Stimulated activated effector memory CD8-positive, alpha-beta T cell treated with anti-CD3 and anti-CD28 coated beads, Interleukin-12 subunit alpha, Interleukin-12 subunit beta, amount 100 ng/mL, for 72 hours (primary cell): ENCODE measurements at places on chromosomes 13 and 19.

GRCh38 chr13:97977982-97978381 lies 24.5 kb downstream of the IPO5 start:
- no peak for DNase-seq

DNA sequence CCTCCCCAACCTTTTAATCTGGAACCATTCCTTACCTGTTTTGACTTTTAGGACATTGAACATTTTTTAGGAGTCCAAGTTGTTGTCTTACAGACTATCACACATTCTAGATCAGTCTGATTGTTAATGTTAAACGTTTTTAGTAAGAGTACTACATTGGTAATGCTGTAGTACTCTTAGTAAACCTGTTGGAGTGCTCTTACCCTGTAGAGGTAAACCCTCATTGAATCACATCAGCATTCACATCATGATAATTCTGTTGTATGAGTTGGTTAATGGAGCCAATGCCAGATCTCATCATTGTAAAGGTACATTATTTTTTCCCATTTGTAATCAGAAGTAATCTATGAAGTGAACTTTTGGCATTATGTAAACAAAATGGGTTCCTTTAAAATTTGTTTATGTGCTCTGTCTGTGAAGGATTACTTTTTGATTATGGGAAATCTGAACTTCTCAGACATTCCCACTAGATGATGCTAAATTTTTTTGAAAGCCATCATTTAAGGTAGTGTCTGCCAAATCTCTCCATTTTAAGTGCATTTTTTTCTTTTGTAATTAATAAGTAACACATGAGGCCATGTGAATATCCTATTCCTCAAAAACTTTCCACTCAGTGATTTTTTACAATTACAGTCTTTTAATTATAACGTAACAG lies 55.2 kb downstream of the VWA8 start:
- DNase-seq, result no peak

- DNase-seq, result no peak
Measured at GRCh38 chr19:37953171-37953917, 46.3 kb downstream of the SIPA1L3 start.

DNA sequence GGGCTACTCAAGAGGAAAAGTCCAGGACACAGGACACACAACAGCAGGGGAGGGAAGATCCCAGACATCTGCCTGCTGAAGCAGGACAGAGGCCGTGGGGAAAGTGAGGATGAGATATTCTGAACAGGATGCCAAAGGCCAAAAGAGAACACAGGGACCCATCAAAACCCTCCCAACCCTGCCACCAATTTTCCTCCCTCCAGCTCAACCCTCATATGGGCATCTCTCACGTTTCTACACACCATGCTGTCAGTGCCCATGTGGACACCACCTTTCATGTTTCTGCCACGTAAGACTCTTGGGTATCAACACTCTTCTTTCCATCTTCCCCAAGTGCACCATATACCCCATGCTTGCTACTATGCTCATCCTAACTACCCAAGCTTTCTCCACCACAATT lies 97.6 kb downstream of the RNASEH2B start:
- DNase-seq, result no peak

DNA sequence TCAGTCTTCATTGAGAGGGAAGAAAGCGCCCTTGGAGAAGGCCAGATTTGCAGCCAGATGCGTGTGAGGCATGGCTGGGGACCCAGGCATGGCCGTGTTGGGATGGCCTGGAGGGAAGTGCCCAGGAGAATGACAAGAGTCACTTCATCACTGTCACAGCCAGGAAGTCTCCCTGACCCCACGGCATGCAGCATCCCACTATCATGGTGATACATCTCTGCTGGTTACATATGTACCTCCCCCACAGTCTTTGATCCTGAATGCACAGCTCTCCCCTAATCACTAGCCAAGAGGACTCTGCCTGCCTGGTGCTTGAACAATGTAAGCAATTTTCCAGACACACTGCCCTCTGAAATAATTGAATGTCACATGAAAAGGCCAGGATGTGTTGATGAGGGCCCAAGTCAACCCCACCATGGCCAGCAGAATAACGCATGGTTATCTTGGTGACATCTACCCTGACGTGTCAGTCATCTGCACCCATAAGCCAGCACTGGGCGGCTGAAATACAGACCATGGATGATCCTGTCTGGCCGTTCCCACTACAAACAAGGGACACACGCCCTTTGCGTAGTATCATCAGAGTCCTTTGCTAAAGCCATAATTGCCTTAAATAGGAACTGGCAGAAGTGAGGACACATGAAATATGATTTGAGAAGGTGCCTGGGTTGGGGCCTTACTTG lies 149.7 kb upstream of the SPACA7 start:
- no peak for DNase-seq

DNA sequence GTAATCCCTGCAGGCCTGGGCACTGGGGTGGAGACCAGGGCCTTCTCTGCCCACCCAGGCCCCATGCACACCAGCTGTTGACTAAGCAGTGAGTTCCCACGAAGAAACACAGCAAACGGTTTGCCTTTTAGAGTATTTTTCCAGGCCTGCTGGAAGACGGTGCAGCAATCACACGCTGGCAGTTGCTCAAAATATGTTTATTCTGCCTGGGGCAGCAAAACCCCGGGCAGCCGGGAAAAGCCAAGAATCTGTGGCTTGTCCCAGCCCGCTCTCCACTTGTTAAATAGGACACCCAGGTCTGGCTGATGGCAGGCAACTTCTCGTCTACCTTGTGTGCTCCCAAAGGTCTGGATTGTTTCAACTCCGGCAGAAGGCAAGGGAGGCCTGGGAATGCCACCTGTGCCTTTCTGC lies 40.8 kb downstream of the GGACT start:
- DNase-seq, result no peak

GRCh38 chr13:39405107-39405506 lies 197.9 kb downstream of the LHFPL6 start:
- no peak for DNase-seq

DNA sequence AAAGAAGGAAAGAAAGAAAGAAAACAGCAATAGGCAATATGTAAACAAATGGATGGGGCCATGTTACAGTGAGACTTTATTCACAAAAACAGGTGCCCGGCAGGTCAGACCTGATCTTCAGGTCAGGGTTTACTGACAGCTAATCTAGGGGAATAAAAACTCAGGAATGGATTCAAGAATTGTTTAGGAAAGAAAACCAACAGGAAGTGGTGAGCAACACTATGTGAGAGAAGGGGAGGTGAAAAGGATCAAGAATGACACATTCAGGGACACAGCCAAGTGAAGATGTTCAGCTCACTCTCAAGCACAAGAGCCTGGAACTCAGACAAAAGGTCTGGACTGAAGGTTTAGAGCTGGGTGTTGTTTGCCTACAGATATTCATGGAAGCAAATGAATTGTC lies 244.5 kb downstream of the EFNB2 start:
- DNase-seq, result no peak

- no peak for DNase-seq
Measured at GRCh38 chr13:94758436-94758960, 46.2 kb upstream of the SOX21 start.

- DNase-seq, result no peak
Measured at GRCh38 chr13:102260256-102260655, 141.6 kb downstream of the FGF14 start.

GRCh38 chr13:42011601-42012350 lies 36.7 kb upstream of the DGKH start:
- DNase-seq, result no peak

DNA sequence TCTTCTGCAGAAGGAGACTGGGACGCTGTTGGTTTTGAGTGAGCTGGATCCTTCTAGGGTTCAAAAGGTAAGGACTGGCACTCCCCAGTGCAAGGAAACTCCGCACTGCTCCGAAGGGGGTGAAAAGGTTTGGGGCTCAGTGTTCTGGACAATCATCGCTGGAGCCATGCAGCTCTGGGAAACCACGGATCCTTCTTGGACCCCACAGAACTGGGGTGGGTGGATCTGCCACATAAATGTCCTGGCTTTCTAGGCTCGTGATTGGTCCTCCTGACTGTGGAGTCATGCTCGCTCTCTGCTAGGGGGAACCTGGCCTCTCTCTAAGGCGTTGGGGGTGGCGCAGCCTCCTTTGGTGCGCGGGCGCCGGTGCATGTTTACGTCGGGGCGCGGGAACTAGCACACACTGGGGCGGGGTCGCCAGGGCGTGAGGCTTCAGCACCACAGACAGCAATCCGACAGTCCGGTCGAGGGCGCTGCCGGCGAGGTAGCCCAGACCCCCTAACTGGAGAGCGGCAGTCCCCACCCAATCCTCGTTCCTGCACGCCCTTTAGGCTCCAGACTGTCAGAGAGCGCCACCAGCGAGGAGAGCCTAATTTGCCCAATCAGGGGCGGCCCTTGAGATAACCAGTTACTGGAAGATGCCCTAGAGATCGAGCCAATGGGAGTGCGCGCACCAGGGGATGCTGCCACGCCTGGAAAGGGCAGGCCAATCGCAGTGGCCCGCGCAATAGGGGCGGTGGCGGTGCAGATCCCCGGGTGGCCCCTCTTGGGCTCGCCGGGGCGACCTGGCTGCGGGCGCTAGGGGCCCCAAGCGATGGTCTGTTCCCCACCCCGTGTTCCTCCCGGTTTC lies 913 bp upstream of the ELAVL3 start:
- peak; percentile 67 for DNase-seq
